ENCODE measurements at places on chromosomes 13 and 19.
A peak's percentile ranks its signal among the peaks of the same experiment; 100 is the strongest.

GRCh38 chr19:4971424-4971793 is 2.5 kb downstream of the KDM4B start:
- DNase-seq = no peak

DNA sequence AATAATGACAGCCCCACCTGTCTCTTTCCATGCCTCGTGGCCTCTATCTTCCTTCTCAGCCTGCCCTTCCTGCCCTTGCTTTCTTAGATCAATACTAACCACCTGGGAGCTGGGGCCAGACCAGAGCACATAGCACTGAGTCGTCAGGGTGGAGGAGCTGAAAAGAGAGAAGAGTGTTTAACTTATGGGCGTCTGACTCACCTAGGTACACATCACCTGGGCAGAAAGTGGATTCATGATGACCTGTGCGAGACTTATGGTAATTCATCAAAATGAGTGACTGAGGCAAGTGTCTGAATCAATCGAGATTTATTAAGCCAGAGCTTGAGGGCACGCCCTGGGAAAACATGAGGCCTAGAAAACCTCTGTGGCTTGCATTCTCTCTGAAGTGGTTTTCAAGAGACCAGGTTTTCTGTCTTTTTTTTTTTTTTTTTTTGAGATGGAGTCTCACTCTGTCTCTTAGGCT is 19.2 kb downstream of the CEACAM6 start:
- DNase-seq = no peak

- DNase-seq = no peak
Measured at GRCh38 chr19:39796000-39796498, 17.4 kb downstream of the LEUTX start.

- no peak for DNase-seq
Measured at GRCh38 chr19:32208060-32208459, 137.3 kb upstream of the ZNF507 start.

DNA sequence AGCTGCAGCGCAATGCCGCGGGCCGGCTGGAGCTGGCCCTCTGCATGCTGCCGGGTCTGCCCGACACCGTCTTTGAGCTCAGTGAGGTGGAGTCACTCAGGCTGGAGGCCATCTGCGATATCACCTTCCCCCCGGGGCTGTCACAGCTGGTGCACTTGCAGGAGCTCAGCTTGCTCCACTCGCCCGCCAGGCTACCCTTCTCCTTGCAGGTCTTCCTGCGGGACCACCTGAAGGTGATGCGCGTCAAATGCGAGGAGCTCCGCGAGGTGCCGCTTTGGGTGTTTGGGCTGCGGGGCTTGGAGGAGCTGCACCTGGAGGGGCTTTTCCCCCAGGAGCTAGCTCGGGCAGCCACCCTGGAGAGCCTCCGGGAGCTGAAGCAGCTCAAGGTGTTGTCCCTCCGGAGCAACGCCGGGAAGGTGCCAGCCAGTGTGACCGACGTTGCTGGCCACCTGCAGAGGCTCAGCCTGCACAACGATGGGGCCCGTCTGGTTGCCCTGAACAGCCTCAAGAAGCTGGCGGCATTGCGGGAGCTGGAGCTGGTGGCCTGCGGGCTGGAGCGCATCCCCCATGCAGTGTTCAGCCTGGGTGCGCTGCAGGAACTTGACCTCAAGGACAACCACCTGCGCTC is 3.8 kb upstream of the MAP2K7 start:
- DNase-seq = no peak

GRCh38 chr13:29681864-29682263 is 86.4 kb upstream of the SLC7A1 start:
- DNase-seq = no peak

- no peak for DNase-seq
Measured at GRCh38 chr19:53980539-53981375, 10.7 kb upstream of the CACNG6 start.

DNA sequence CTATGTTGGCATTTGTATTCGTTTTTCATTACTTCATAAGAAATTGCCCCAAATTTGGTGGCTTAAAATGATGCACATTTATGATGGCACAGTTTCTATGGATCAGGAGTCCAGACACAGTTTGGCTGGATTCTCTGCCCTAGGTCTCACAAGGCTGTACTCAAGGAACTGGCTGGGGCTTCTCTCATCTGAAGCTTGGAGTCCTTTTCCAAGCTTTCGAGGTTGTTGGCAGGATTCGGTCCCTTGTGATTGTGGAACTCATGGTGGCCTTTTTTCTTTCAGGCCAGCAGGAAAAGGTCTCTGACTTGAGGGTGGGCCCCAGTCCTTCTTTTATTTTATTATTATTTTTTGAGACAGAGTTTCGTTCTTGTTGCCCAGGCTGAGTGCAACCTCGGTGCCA is 23.8 kb downstream of the LRCH1 start:
- DNase-seq = no peak

DNA sequence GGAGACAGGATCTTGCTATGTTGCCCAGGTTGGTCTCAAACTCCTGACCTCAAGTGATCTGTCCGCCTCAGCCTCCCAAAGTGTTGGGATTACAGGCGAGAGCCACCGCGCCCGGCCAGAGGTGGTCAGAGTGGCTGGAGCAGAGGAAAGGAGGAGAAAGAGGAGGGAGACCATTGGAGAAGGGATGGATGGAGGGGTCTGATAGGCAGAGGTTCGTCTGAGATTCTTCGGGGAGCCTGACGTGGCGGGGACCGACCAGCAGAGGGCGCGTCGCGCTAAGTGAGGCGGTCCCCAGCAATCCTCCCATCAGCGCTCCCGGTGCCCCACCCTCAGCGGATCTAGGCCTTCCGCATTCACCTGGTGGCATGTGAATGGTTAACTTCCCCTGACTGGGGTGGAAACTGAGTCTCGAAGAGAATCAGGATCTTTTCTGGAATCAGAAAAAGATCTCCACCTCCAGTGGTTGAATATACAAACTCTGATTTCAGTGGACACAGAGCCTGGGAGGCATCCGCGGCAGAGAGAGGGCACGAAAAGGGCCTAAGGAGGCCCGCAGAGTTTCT is 8.8 kb downstream of the GTPBP3 start:
- peak; percentile 67 for DNase-seq

DNA sequence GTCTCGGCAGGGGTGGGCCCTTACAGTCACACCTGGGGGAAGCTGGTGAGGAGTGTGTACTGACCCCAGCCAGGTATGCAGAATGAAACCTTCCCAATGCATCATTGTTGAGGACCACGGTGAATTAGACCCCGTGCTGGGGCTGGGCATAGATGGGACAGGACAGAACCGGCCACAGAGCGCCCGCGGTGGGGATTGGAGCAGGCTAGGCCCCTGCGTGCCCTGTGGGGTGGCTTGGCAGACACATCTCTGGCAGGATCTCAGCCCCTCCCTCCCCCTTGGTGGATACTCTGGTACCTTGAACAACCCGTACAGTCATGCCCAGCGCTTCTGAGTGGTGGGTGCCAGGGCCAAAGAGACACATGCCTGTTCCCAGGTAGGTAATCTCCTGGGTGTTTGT is 200.6 kb downstream of the TEX29 start:
- no peak for DNase-seq

DNA sequence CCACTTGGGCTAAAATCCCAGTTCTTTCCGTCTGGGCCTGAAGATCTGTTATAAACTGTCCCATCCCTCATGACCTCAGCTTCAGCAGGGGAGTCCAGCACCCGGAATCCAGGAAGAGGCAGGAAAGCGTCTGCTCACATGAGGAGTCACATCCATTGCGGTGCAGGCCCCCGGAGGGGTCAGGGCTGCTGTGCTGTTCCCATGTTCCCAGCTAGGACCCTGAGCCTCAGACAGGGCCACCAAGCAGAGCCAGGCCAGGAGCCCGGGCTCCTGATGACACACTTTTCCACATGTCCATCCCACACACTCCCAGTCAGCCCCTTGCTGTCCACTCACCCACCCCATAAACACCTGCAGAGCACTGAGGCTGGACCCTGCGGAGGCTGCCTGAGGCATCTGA is 45.3 kb upstream of the VSTM2B start:
- no peak for DNase-seq

- DNase-seq = no peak
Measured at GRCh38 chr19:46925548-46925950, 64.8 kb downstream of the ARHGAP35 start.

GRCh38 chr13:109586509-109587346 is 199.7 kb downstream of the IRS2 start:
- no peak for DNase-seq

GRCh38 chr19:40147693-40148347 is 43.4 kb upstream of the MAP3K10 start:
- DNase-seq = no peak

- no peak for DNase-seq
Measured at GRCh38 chr13:48731001-48731658, 77.4 kb downstream of the CYSLTR2 start.

GRCh38 chr13:48527955-48528354 is 4.9 kb downstream of the RCBTB2 start:
- DNase-seq = no peak

Data from bone marrow (tissue), 2 donors.